Left renal cortex interstitium (tissue), 4 donors: ENCODE measurements at places on chromosomes 7 and 10. TPM values are rescaled to one million over a fixed set of nuclear protein-coding genes. Genes with fewer than 3 reads are reported as not detected.

CYP3A7 gene
- polyA plus RNA-seq, result 23.5 TPM

CLEC5A gene
- polyA plus RNA-seq, result 0.32 TPM

RAB11FIP2 gene
- polyA plus RNA-seq, result 58.7 TPM

WDR86 gene
- polyA plus RNA-seq, result 54.1 TPM

FANK1 gene
- 10.2 TPM for polyA plus RNA-seq

ABCF2 gene
- polyA plus RNA-seq, result 25.7 TPM

LSM8 gene
- polyA plus RNA-seq, result 65.4 TPM

UNCX gene
- polyA plus RNA-seq, result 6.6 TPM

FAM237B gene
- 0.88 TPM for polyA plus RNA-seq

HOXA10 gene
- polyA plus RNA-seq, result 155 TPM

TMEM139 gene
- polyA plus RNA-seq, result 58.2 TPM

GIMAP7 gene
- polyA plus RNA-seq, result 11.4 TPM

GRCh38 chr10:119483839-119484238 lies 58.7 kb downstream of the RGS10 start:
- no peak for DNase-seq

GRCh38 chr7:148697256-148698006 lies 1.3 kb upstream of the CUL1 start:
- no peak for DNase-seq

DNA sequence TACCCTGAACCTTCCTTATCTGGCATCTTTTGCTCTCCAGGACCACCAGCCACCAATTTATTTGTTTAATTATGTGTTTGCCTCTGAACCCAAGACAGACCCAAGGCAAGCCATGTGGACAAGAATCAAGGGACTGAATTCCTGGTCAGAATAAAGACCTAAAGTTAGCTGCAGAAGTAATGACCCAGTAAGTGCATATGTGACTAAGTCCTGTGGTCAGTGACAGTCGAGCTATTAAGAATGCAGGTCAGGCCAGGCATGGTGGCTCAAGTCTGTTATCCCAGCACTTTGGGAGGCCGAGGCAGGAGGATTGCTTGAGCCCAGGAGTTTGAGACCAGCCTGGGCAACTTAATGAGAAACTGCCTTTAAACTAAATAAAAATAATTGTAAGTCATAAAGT lies 139.4 kb downstream of the CCDC71L start:
- DNase-seq, result no peak

DNA sequence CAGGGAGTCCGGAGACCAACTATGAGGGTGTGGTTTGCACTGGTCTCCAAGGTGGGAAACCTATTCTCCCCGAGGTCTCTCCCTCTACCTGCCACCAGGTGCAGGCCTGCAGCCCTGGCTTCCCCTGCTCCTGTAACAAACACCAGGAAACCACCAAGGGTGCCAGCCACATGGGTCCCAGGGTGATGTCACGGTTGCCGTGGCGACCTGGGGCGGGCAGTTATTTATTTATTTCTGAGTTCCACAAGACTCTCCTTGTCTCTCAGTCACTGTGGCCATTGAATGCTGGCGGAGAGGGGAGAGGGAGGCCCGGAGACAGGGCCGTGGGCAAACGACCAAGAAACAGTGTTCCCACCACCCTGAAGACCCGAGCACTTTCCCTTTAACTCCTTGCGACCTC lies 27.0 kb downstream of the MMD2 start:
- no peak for DNase-seq

GRCh38 chr7:8068892-8069686 lies 100.5 kb downstream of the GLCCI1 start:
- no peak for DNase-seq

DNA sequence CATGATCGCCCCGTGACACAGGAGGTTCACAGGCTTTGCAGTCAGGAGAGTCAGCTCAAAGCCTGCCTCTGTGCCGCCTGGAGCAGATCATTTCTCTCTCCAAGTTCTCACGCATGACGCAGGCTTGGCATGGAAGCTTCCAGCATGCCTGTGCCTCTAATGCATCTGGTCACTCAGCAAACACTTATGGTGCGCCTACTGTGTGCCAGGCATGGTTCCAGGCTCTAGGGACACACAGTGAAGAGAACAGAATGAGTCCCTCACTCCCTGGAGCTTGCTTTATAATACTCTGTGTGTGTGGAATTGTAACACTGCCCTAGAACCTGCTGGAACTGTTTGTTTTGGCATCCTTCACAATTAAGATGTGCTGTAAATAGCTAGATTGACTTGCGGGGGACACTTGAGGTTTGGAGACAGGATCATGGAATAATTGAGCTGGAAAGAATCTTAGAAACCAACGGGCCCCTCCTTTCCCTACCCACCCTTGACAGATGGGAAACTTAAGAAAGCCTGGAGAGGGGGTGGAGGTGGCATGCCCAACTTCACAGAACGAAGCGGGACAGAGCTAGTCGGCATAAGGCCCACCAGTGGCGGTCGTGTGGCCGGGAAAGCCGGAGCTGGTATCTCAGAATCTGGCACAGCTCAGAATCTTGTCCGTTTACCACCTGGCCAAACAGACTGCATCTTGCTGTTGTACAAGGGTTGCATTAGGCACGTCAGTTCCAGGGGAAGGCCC lies 4.6 kb upstream of the MYH16 start:
- DNase-seq, result no peak

GRCh38 chr7:48427671-48428070 lies 256.4 kb downstream of the ABCA13 start:
- no peak for DNase-seq

- peak; percentile 78 for DNase-seq
Observed at GRCh38 chr7:101126651-101127459, at the start of gene SERPINE1. Gene SERPINE1 (plus strand): TSS chr7:101127104. CDS start chr7:101128394, 1,290 bp downstream.

- DNase-seq, result no peak
Observed at GRCh38 chr7:151923097-151923876, 33.0 kb upstream of the GALNTL5 start.

GRCh38 chr7:50838675-50839377 lies 56.1 kb upstream of the GRB10 start:
- DNase-seq, result no peak

- DNase-seq, result peak; percentile 41
Observed at GRCh38 chr10:121313119-121313875, 284.9 kb downstream of the FGFR2 start.

DNA sequence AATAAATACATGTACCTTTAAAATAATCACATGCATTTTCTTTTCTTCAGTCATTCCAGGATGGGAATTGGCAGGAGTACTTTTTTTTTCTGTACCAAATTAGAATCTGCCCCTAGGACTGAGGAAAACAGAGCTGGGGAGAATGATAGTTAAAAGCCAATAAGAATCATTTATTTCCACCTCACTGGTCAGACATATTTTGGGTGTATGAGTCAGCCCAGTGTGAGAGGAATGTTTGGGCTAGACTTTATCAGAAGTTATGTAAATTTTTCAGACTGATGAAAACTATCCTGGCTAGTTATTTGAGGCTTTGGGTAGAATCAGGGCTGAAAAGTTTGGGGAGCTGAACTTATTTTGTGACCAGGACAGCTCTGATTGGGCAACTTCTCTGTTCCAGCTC lies 303.1 kb upstream of the NPSR1 start:
- DNase-seq, result no peak

DNA sequence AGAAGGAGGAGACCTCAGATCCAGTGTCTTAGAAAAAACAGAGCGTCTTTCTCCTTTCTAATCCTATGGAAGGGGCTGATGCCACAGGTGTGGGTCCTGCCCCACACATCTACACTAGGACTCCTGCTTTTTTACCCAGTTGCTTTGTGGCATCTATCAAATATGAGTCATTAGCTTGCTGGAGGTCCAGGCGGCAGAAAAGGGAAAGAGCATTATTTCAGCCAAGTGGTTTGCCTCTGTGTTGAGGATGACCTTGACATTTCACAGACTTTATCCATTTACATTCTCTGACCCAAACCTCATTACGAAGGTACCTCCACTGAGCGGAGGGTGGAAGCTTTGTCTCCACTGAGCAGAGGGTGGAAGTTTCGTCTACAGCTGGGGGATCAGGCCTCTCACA lies 308.4 kb upstream of the KLF6 start:
- DNase-seq, result no peak

- DNase-seq, result no peak
Observed at GRCh38 chr10:92894081-92894655, 45.8 kb downstream of the EXOC6 start.

DNA sequence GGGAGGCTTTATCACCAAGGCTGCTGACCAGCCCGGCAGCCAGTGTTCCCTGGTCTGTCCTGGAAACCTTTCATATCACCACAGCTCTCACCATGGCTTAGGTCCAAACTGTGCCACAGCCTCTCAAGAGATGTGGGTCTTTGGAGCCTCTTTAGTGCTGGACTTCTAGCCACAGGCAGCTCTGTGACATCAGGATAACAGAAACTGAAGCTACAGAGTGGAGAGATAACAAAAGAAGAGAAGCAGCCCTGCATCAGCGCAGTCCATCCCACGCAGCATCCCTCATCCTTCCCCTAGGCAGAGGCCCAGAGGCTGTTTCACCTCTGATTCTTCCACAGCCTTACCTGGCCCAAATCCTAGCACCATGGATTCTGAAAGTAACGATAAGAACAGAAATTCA lies 187.9 kb upstream of the KMT2E start:
- no peak for DNase-seq

DNA sequence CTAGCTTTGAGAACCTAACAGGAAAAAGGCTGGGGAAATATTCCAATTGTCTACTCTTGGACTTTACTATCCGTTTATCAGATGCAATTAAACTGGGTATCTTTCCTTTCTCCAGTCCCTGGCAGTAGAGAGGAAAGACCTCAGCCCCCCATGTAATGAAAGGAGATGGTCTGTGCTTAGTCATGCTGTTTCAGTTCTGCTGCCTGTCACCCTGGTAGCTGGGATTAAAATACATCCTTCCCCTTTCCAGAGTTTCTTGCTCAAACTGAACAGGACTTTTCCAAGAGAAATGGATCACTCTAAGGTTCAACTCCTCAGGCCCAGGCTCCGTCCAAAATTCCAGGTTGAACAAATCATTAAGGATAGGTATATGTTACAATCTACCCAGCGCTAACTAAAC lies 202.9 kb downstream of the PTEN start:
- no peak for DNase-seq

GRCh38 chr10:74328388-74328787 lies 177.4 kb downstream of the ADK start:
- no peak for DNase-seq

GRCh38 chr10:112352044-112352443 lies 21.9 kb upstream of the ACSL5 start:
- no peak for DNase-seq
